A549 treated with CpdA at 1 μM for 4 hours (cell line): ENCODE measurements at places on chromosomes 1 and 21. TPM values are rescaled to one million over a fixed set of nuclear protein-coding genes. Genes with fewer than 3 reads are reported as not detected.

The SPAG17 gene
- 0.03 TPM in 1 of 5 replicates, not detected in the others for total RNA-seq

The ATP1A4 gene
- total RNA-seq, result not detected in 5 replicates

The BTG3 gene
- total RNA-seq, result 26.3 to 31.4 TPM (median 28.9 TPM) in 5 replicates

The PRKCZ gene
- 8.0 to 11.3 TPM (median 9.8 TPM) in 5 replicates for total RNA-seq
